CD4-positive, alpha-beta T cell treated with Interleukin-12 subunit alpha and Interleukin-12 subunit beta, for 1 hour (primary cell): ENCODE measurements at places on chromosomes 6 and 20.

- no peak for DNase-seq
Observed at GRCh38 chr6:63635215-63635587, 401 bp upstream of the PHF3 start.

- no peak for DNase-seq
Observed at GRCh38 chr6:81938991-81939732, 186.7 kb upstream of the TENT5A start.

- DNase-seq: no peak
Observed at GRCh38 chr6:29825848-29826247, 1.8 kb upstream of the HLA-G start.

DNA sequence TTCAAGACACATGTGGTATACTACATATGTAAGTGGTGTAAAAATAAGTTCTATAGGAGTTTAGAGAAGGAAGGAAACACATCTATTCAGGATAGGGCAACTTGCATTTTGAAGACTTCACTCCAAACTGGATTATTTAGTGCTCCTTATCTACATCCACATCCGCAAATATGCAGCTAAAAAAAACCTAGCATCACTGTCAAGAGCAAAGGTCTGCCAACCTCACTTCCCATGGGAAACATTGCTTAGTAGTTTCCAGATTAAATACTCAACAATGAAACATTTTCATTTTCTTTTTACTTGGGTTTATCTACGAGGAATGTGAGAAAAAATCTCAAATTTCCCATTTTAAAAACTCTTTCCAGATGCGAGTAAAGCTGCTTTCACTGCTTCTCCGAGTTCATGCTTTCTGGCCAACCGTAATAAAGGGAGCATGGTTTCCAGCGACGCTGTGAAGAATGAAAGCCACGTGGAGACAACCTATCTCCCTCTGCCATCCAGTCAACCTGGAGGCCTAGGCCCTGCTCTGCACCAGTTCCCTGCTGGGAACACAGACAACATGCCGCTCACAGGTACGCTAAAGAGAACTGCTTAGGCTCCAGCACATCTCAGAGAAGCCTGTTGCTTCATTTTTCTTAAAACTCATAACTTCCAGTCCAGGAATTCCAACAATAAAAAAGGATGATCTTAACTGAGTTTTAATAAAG, 48.2 kb downstream of the RFX6 start:
- no peak for DNase-seq

GRCh38 chr20:38342216-38342615, 4.1 kb upstream of the LBP start:
- DNase-seq: no peak

DNA sequence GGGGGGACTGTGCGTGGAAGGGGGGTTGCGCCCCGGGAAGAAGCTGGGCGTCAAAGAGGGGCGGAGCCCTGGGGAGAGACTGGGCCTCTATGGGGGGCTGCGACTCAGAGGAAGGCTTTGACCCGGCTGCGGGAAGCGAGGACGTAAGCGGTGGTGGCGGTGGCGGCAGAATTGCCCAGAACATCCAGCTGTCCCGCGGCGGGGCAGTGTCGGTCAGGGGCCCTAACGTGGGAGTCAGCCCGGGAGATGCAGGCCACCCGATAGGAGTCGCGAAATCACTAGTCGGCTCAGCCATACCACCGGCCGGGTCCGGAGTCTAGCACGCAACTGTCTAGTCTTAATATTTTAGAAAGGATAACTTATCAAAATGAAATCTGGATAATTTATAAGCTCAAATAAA, 387.6 kb upstream of the EYS start:
- no peak for DNase-seq

DNA sequence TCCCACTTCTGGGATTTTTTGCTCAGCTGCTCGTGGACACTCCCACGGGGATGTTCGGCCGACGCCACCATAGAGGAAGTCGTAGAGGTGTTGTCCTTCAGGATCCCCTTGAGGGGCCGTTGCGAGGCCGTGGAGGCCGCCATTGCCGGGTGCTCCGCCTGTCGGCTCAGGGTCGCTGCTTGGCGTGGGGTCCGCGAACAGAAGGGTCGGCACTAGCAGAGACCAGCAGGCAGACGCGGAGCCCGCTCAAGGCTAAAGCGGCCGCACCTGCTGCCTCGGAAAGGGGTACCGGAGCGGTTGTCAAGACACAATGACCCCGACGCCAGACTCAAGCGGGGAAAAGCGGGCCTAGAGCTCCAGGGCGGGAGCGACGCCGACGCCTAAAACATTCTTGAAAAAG, 25.7 kb downstream of the PSMB9 start:
- no peak for DNase-seq

- no peak for DNase-seq
Observed at GRCh38 chr6:50655848-50656453, 57.4 kb upstream of the TFAP2D start.

GRCh38 chr6:113160306-113161017, 696.7 kb upstream of the MARCKS start:
- no peak for DNase-seq

- DNase-seq: no peak
Observed at GRCh38 chr6:108968325-108969316, 120.4 kb downstream of the ARMC2 start.
